Articular chondrocyte of knee joint (primary cell): ENCODE measurements at places on chromosomes 3 and 15. TPM values are rescaled to one million over a fixed set of nuclear protein-coding genes. Genes with fewer than 3 reads are reported as not detected.

Gene SIDT1
- total RNA-seq: not detected in 2 replicates

Gene WWTR1
- total RNA-seq: 136 and 198 TPM in 2 replicates

Gene GPR87
- 0.11 TPM in 1 of 2 replicates, not detected in the other for total RNA-seq

Gene HCN4
- not detected in 2 replicates for total RNA-seq

Gene NR1I2
- 0.11 and 0.13 TPM in 2 replicates for total RNA-seq

Gene DNAJA4
- 3.4 and 4.2 TPM in 2 replicates for total RNA-seq

Gene RAB6B
- 0.65 and 0.78 TPM in 2 replicates for total RNA-seq

Gene NOX5
- 0.22 and 0.26 TPM in 2 replicates for total RNA-seq

Gene CCDC71
- 16.6 and 24.1 TPM in 2 replicates for total RNA-seq

Gene SLC27A2
- total RNA-seq: under 0.01 and 0.11 TPM in 2 replicates

Gene BBS4
- 36.3 and 39.9 TPM in 2 replicates for total RNA-seq
